ENCODE measurements at places on chromosomes 5 and 9.

- DNase-seq = no peak
Observed at GRCh38 chr5:93998951-93999455, 257.6 kb upstream of the POU5F2 start.

- DNase-seq = no peak
Observed at GRCh38 chr5:54212331-54212730, 98.0 kb downstream of the ARL15 start.

GRCh38 chr5:105617436-105618215 is 2053.1 kb downstream of the EFNA5 start:
- no peak for DNase-seq

DNA sequence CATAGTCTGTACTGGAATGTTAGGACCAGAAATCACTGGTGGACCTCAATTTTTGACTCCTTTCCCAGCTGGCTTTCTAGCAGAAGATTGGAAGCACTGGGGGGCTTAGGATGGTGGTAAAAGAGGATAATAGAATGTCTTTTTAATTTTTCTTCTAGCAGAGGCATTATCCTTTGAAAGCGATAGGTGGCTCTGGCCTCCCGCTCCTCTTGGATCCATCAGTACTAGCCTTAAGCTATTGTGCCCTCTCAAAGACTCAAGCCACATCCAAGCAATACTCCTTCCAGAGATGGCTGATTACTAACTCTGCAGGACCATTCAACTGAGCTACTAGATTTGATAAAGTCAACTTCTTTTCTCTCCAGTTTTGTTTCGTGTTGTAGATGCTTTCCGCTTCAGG is 610.6 kb downstream of the CDH12 start:
- DNase-seq = no peak

- no peak for DNase-seq
Observed at GRCh38 chr5:177546258-177546741, 8.1 kb downstream of the FAM193B start.

GRCh38 chr9:120433701-120434100 is 146.3 kb downstream of the CDK5RAP2 start:
- no peak for DNase-seq

DNA sequence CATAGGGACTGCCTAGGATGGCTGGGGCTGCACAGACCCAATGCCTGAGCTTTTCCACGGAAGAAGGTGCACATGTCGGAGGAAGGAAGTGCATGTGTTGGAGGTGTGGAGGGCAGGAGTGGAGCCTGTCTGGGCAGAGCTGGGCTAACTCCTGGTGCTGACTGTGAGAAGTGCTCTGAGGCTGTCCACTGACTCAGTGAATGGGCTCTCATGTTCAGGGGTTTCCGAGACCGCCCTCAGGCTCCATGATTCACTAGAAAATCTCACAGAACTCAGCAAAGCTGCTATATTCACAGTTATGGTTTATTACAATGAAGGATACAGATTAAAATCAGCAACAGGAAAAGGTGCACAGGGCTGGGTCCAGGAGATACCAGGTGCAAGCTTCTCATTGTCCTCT is 37.2 kb downstream of the NTNG2 start:
- no peak for DNase-seq

DNA sequence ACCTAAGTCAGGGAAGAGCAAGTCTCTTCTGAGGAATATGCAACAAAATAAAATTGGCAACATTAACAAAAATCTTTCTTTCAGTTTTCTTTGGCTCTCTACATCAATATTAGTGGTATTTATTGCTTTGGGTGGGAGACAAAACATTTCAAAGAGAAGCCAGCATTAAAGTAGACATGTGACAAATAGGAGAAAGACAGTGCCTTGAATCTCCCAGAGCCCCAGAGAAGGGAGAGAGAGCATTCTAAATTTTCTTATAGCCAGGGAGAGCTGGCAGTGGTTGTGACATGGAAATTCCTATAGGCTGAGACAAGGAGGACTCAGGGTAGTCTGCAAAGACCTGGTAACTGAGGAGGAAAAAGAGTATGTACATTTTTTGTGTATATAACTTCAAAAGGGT is 79.4 kb upstream of the NREP start:
- DNase-seq = no peak

DNA sequence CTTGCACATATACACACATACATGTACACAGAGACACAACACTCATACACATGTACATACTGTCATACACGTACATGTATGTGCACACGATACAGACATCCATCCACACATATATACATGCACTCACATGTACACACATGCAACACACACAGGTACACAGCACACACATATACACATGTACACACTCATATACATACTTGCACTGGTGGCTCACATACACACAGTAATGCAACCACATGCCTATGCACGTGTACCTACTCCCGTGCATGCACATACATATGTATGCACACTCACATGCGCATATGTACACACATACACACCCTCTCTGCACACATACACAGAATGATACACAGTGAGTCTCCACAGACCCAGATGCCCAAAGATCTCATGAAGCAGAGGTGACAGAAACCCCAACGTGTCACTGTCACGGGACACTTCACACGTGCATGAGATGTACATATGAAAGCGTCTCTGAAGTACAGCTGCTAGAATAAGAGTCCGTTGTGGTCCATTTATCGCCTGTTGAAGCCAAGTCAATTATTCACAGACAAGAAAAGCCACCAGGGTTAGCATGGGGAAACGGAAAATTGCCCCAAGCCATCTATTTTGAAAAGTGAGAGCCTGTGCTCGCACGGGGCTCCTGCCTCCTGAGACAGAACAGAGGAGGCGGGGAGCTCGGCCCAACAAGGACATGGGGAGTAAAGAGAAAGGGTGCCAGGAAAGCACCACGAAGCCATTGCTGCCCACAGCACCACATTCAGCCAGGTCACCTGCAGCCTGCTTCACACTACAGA is 24.9 kb downstream of the LPCAT1 start:
- DNase-seq = no peak

DNA sequence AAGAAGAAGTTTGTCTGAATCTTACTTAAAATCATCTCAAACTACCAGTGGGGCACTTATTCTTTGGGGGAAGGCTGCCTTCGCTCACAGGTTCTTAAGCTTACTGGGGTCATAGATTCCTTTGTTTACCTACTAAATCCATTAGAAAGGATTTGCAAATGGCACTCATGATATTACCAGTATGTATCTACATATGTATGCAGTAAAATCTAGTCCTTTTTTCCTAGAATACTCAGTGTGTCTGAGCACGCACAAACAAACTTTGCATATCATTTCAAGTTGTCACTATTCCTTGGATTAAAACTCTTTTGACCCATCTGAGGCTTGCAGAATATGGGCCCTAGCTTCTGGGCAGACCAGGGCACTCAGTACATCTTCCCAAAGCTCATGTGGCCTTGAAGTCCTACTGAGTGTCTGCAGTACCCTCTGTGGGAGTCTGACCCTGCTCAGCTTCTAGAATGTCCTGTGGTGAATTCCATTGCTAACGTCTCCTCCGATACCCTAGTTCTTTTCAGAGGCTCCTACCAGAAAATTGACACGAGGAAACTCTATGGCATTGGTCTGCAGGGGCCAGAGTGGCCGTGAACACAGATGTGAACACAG is 297.9 kb downstream of the SLIT3 start:
- DNase-seq = no peak

DNA sequence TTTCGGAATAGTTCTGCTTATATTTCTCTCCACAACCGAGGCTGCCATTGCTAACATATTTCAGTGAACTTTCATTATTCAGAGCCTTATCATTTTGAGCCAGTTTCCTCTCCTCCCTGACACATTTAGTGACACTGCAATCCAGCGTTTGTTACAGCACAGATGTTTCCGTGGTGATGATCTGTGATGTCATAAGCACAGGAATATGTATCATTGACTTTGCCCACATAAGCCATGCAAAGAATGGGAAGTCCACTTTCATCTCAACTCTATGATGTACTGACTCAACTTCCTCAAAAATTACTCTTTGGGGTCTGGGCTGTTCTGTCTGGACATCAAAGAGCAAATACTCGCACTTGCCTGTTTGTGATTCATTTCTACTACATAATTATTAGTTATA is 291.8 kb downstream of the EBF1 start:
- DNase-seq = no peak

GRCh38 chr5:124604419-124604818 is 142.0 kb downstream of the ZNF608 start:
- DNase-seq = no peak

- no peak for DNase-seq
Observed at GRCh38 chr9:78357165-78357873, 60.4 kb downstream of the PSAT1 start.

- DNase-seq = peak; percentile 21
Observed at GRCh38 chr5:179763215-179763945, 30.4 kb upstream of the LTC4S start.

DNA sequence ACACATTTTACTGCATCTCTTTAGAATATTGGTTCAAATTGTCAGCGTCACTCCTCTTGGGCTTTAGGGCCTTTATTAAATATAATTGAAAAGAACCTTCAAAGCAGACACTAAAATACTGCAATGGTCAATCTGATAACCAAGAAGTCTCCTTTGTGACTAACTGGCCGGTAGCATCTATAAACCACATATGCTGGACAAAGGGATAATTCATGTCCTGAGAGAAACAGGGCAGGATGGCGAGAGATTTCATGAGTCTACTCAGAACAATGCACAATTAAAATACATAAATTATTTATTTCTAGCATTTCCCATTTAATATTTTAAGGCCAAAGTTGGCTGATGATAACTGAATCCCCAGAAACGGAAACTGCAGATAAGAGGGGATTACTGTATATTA is 1083.4 kb upstream of the CDH18 start:
- DNase-seq = no peak

DNA sequence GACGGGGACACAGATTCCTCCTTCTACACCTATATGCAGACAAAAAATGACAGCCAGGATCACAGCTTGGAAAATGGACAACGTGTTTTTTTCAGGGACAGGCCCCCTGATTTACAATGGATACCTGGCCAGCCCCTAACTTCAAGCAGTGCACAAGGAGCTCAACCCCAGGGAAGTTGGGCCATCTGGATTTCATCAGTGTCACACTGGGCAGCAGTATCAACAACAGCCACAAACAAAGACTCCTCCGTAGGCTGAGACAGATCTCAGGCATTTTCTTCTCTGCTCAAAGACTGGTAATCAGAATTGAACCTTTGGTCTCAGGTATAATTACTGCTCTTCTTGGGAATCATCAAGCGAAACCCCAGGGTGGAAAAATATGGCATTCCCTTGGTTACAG is 374.0 kb downstream of the ZNF608 start:
- no peak for DNase-seq

- no peak for DNase-seq
Observed at GRCh38 chr9:108800632-108801099, 55.1 kb downstream of the ACTL7B start.

GRCh38 chr9:109163194-109163593 is 3.9 kb downstream of the FRRS1L start:
- DNase-seq = no peak

DNA sequence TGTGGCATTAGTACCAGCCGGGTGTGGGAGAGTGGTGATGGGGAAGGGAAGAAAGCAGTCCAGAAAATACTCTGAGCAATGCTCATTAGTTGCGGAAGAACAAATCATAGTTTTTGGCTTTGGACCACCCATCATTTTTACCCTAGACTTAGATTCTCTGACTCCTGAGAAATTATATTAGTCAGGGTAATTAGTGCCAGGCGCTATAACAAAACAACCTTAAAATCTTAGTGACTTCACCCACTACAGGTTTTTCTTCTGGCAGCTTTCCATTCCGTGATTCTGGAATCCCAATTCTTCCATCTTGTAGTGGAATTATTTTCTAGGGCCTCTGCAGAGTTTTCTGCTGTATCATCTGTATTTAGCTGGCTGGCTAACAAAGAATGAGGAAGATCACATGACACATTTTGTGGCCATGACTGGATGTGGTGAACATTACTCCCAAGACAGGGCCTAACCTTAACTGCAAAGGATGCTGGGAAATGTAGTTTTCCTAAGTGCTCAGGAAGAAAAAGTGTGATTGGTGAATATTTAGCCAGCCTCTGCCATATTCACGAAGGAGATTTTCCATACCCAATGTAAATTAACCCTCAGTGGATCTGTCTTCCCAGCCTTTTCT is 373.0 kb upstream of the MEF2C start:
- no peak for DNase-seq

GRCh38 chr9:133440874-133441273 is 18.7 kb downstream of the ADAMTS13 start:
- no peak for DNase-seq

GRCh38 chr5:135373736-135374515 is 25.1 kb downstream of the MACROH2A1 start:
- DNase-seq = no peak

DNA sequence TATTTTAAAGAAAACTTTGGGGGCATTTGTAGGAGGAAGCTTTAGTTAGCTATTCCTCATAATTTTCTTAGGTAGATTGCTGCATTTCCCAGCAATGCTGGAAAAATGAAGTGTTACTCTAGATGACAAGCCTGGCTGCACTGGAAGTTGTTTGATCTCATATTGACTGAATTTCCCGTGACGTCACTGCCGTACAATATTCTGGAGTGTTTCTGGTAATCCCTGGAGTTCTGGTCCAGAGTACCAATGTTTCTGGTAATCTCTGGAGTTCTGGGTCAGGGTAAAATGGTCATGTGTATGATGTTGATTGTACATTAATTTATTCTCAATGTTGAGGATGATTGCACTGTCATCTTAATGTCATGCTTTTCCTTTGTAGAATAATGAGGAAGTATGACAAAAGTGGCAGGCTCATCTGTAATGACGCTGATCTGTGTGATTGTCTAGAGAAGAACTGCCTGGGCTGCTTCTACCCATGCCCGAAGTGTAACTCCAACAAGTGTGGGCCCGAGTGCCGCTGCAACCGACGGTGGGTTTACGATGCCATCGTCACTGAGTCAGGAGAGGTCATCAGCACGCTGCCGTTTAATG is 26.2 kb downstream of the ARL14EPL start:
- no peak for DNase-seq

- no peak for DNase-seq
Observed at GRCh38 chr9:137410891-137411249, 12.1 kb downstream of the EXD3 start.

GRCh38 chr5:143649937-143650621 is 161.9 kb upstream of the HMHB1 start:
- no peak for DNase-seq

GRCh38 chr5:154199263-154199662 is 8.7 kb downstream of the GALNT10 start:
- DNase-seq = no peak

GRCh38 chr5:133932441-133933168 is 35.8 kb downstream of the C5orf15 start:
- DNase-seq = no peak

- DNase-seq = no peak
Observed at GRCh38 chr5:158212917-158213316, 354.0 kb upstream of the CLINT1 start.

- DNase-seq = no peak
Observed at GRCh38 chr9:17632994-17633393, 54.1 kb downstream of the SH3GL2 start.

DNA sequence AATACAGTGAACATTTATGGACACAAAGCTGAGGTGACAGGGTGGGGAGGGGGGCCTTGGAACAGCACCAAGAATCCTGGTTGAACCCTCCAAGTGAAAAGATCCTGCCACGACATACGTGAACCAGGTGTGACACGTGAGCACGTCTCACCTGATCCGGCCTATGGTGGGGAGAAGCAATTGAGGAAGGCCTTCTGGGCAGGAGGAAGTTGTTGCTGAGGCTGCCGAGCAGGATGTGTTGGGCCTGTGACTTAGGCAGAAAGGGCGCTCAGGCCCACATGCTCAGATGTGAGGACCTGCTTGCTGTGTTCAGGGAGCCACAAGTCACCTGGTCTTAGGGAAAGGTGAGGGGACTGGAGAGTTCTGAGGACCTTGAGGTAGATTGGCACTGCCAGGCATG is 2.5 kb upstream of the MAPK9 start:
- DNase-seq = no peak

GRCh38 chr9:133256136-133256461 is 18.9 kb downstream of the ABO start:
- no peak for DNase-seq
